ENCODE measurements at places on chromosomes 5 and 9.

GRCh38 chr5:171555160-171555559 lies 135.7 kb downstream of the FGF18 start:
- no peak for DNase-seq

DNA sequence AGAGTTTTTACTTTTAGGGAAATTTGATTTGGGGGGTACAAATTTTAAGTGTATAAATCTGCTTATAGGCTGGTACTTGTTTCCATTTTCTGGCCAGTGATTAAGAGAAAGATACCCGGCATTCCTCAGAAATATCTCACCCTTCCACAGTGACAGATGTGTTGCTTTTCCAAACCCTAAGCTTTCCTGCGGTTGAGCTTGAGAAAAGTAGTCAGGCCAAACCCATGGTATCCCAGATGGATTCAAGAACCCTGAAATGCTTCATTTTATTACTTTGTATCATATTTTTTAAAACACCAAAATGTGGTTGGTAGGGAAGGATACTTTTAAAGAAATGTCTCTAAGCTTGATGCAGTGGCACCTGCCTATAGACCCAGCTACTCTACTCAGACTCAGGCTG lies 23.5 kb downstream of the SPTAN1 start:
- no peak for DNase-seq

DNA sequence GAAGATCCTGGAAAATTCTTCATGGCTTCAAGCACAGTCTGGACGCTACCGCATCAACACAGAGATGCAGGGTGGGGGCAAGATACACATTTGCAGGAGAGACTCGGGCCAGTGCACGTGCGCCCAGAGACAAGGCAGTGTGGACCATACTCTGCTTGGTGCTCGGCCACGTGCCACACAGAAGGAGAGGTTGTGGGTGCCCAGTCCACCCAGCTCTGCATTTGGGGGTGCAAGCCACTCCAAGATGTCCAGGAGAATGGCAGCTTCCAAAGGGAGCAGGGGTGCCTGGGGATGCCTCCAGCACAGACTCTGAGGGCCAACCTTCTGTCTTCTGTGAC lies 4.3 kb downstream of the NKD2 start:
- no peak for DNase-seq

DNA sequence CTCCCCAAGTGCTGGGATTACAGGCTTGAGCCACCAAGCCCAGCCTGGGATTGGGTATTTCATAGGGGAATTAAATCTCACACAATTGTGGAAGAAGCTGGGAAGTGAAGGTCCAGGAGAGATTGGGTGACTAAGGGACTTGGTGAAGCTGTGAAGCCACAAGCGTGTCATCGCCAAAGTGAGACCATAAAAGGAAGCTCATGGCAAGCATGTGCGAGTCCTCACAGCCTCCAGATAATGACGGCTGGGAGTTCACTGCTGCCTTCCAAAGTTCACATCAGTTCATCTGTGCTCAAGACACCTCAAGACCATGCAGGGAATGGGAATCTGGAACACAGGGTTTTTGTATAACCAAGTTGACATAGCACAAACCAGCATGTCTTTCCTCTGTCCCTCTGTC lies 210.6 kb downstream of the MARCHF11 start:
- no peak for DNase-seq

GRCh38 chr5:146173597-146173996 lies 8.9 kb downstream of the LARS1 start:
- no peak for DNase-seq

GRCh38 chr5:63233911-63234310 lies 655.3 kb downstream of the LRRC70 start:
- DNase-seq = no peak

- DNase-seq = no peak
These were observed 11.6 kb upstream of the CEL start for GRCh38 chr9:133050142-133050541.

DNA sequence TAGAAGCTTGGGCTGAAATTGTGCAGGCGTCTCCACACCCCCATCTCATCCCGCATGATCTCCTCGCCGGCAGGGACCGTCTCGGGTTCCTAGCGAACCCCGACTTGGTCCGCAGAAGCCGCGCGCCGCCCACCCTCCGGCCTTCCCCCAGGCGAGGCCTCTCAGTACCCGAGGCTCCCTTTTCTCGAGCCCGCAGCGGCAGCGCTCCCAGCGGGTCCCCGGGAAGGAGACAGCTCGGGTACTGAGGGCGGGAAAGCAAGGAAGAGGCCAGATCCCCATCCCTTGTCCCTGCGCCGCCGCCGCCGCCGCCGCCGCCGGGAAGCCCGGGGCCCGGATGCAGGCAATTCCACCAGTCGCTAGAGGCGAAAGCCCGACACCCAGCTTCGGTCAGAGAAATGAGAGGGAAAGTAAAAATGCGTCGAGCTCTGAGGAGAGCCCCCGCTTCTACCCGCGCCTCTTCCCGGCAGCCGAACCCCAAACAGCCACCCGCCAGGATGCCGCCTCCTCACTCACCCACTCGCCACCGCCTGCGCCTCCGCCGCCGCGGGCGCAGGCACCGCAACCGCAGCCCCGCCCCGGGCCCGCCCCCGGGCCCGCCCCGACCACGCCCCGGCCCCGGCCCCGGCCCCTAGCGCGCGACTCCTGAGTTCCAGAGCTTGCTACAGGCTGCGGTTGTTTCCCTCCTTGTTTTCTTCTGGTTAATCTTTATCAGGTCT lies at the start of gene C9orf72:
C9orf72 (minus strand) TSS at position 564 of the 716 bp plus-strand sequence. CDS start 6,361 bp downstream, outside the sequence.
- no peak for DNase-seq

- peak; percentile 82 for DNase-seq
These were observed 851 bp upstream of the ZDHHC12 start for GRCh38 chr9:128724744-128725211.

GRCh38 chr9:4508907-4509589 lies 18.8 kb downstream of the SLC1A1 start:
- DNase-seq = no peak

DNA sequence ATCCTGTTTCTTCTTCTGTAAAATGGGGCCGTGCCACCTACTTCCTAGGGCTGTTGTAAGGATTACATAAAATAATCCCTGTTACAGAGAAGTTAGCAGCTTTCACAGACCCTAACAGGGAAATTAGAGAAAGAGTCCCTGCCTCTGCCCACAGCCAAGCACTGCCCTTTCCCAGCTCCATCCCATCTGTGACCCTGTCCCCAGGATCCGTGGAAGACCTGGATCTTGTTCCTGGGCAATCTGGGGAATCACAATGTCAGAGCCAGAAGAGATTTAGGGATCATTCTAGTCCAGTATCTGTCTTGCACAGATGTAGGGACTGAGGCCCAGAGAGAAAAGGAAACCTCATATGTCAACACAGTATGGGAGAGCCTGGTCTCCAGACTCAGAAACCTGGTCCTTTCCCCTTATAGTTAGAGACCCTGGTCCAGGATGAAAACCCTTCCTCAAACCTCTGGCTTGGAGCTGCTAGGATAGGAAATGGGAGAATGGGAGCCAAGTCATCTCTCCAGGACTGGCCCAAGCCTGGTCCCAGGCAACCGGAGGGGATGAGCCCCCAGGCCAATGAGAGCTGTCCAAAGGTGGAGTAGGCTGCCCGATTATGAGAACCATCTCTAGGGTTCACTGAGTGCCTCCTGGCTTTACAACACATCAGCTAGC lies 12.5 kb downstream of the LHX6 start:
- no peak for DNase-seq

DNA sequence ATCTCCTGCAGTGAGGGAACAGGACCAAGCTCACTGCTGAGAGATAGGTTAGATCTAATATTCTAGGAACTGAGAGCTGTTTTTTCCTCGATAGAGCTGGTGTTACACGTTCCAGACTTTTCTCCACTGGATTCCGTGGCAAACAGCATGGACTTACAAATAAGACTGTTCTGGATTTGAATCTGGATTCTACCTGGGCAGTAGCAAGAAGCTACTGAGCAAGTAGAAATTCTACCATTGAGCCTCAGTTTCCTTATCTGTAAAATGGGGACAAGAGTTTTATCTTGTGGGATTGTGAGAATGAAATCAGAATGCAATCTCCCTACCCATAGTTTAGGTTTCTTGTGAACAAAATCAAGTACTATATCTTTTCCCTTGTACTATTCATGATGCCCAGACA lies 238.7 kb upstream of the TRIM32 start:
- DNase-seq = no peak

GRCh38 chr5:177154003-177154643 lies 20.6 kb downstream of the NSD1 start:
- no peak for DNase-seq

- DNase-seq = no peak
These were observed 591.6 kb downstream of the CAAP1 start for GRCh38 chr9:26301046-26301445.

DNA sequence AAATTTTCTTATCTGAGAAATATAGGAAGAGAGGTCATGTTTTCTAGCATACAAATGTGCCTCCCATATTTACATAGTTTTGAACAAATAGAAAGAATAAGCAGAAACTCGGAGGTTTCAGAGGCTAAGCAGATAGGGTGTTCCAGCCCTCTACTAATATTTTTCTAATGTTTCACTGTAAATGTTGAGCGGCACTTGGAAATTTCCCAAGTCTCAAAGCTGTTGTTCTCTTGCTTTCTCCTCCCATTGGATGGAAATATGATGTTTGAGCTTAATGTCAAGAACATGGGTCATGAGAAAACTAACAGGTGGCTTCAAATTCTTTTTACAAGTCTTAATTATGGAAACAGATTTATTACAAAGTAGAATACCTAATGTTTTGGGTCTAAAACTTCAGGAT lies 5.1 kb downstream of the SPINK1 start:
- DNase-seq = no peak

DNA sequence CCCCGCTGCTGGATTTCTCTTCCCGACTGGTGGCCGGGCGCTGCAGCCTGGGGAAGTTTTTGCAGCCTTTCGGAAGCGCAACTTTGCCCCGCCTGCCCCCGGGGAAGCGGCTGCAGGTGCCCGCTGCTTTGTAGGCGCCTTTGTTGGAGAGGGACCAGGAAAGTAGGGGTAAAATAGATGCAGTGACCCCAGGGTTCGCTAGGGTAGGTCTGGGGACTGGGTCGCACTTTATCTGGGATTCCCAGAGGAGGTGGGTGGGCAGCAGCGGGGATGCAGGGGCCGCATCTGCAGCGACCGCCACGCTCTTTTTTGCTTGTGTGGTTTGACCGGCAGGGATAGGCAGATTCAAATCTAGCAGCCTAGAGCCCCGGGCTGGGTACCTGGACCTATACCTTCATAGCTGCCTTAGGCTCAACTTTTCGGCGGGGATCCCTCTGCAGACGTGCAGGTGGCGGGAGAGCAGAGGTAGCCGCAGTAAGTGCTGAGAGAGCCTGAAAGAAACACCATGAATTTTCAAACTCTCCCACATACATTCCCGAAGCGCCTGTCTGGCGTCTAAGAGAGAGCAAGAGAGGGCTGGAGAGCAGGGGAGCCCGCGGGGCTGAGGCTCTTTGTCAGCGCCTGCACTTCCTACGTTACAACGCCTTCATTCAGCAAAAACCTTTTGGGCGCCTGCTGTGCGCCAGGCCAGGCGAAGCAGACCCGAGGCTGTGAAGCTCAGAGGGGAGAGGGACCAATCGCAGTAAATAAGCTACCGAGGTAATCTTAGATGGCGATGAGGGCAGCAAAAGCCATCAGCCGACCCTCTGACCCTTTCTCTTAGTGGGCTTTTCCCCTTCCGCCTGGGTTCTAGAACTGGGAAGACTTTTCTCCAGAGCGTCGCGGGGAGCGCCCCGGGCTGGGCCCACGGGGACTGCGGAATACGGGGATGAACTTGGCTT lies 642 bp downstream of the SV2C start:
- DNase-seq = no peak

DNA sequence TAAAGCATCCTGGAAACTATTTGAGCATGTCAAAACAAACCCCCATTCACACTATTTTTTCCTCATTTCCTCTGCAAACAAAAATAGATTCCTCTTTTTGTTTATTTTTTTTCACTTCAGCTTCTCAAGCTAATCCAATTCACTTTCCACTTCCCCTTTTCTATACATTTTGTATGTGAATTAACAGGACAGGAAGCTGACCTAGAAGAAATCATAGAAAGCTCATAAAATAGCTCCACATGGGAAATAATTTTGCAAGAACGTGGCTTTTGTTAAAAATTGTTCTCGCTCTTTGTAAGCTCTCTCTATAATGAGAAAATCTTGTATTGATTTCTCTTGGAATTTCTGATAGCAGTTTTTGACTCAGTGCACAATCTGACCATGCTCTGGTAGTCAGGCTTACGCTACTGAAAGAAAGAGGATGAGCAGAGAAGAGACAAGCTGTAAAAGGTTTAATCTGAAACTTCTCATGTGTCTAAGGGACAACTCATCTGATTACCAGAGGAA lies 215.8 kb downstream of the ADAMTS12 start:
- no peak for DNase-seq

DNA sequence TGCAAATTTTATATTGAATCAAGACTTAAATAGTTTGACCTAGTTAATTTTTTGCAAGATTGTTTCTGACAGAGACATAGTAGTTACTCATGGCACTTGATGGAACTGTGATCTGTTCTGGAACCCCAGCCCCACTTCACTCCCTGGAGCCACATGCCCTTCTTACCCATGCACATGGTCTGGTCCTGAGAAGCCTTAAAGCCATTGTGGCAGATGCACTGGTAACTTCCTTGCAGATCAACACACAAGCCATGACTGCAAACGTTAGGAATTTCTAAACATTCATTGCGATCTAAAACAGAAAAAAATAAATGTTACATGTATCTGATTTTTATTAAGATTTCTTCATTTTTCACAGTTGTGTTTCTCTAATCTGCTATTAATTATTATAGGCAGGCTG lies 221.2 kb downstream of the SLC12A2 start:
- DNase-seq = no peak

DNA sequence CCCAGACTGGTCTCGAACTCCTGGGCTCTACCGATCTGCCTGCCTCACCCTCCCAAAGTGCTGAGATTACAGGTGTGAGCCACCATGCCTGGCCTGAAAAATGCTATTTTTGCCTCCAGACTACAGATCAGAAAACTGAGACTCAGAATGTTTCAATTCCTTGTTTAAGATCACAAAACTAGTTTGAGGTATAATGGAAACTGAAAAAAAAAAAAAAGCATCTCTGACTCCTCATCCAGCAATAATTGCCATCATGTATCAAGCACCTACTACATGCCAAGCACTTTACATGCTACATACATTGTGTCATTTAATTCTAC lies 35.6 kb downstream of the PLAC8L1 start:
- no peak for DNase-seq

DNA sequence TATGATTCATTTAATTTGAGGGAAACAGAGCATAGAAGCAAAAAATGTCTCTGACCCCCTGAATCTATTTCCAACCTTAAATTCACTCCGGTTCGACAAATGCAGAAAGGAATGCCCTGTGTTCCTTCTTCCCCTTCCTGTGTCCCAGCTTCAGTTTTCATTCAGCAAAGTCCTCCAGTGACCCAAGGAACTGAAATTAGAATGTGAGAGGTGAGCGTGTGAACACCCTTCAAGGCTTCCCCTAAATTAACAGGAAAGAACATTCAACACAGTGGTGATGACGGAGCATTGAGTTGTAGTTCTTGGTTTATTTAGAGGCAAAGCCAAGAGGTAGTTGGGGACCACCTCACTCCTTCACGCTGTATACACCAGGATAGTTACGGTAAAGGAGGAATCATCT lies 97.6 kb upstream of the CTSL start:
- DNase-seq = no peak

Data from NCI-H446 (cell line).